ENCODE measurements at places on chromosomes 7 and 10. TPM values are rescaled to one million over a fixed set of nuclear protein-coding genes. Genes with fewer than 3 reads are reported as not detected.

Gene C10orf143
- 1.2 TPM for total RNA-seq

Gene ZNF3
- 18.5 TPM for total RNA-seq

Gene STEAP4
- total RNA-seq = not detected

Gene SYT15
- total RNA-seq = 3.0 TPM

Gene TUBAL3
- total RNA-seq = 0.48 TPM

Gene GPR37
- 0.53 TPM for total RNA-seq

Gene GPR141
- total RNA-seq = not detected

Measured in A549 treated with RU486 at 1 μM for 4 hours (cell line).